ENCODE measurements at places on chromosomes 5 and 9.

DNA sequence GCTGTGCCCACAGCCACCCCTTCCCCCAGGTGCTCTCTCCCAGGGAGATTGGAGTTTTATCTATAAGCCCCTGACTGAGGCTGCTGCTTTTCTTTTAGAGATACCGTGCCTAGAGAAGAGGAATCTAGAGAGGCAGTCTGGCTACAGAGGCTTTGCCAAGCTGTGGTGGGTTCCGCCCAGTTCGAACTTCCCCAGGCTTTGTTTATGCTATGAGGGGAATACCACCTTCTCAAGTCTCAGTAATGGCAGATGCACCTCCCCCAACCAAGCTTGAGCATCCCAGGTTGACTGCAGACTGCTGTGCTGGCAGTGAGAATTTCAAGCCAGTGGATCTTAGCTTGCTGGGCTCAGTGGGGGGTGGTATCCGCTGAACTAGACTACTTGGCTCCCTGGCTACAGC, 157.4 kb downstream of the CAAP1 start:
- DNase-seq: no peak

- no peak for DNase-seq
These were observed 103.7 kb upstream of the TARS1 start for GRCh38 chr5:33336891-33337636.

GRCh38 chr9:104984948-104985347, 57.0 kb upstream of the ABCA1 start:
- no peak for DNase-seq

- no peak for DNase-seq
These were observed 205.7 kb downstream of the AGTPBP1 start for GRCh38 chr9:85536076-85536475.

- DNase-seq: no peak
These were observed 191.8 kb downstream of the SLF1 start for GRCh38 chr5:94810281-94810680.

GRCh38 chr5:144203750-144204596, 33.3 kb downstream of the KCTD16 start:
- peak; percentile 23 for DNase-seq

DNA sequence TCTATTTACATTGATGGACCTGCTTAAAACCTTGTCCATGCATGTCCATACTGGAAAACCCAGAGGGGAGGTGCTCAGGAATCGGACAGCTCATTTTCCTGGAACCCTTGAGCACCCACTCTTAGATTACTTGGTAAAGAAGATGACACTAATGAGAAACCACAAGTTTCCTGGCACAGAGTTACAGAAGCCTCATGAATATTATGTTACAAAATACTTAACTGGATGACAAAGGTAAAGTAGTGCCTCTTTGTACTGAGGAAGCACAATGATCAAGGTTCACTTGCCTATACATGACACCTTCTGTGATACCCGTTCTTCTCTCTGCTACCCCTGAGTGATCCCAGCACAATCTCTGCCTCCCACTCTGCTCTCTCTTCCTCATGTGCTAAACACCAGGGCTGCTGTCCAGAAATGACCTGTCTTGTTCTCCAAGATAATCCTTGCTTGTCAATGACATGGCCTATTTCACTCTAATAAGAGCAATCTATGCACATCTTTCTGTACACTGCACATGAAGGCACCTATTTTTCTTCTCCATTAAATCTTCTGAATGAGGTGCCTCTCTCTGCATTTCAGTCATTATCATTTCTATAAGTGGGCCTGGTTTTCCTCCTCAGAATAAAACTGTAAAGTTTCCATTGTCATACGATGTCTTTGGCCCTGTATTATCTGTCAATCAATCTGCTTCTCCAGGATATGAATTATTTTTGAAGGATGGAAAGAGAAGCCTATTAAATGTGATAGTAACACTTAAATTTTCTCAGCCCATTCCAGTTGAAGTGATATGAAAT, 684.0 kb upstream of the ACO1 start:
- DNase-seq: no peak

DNA sequence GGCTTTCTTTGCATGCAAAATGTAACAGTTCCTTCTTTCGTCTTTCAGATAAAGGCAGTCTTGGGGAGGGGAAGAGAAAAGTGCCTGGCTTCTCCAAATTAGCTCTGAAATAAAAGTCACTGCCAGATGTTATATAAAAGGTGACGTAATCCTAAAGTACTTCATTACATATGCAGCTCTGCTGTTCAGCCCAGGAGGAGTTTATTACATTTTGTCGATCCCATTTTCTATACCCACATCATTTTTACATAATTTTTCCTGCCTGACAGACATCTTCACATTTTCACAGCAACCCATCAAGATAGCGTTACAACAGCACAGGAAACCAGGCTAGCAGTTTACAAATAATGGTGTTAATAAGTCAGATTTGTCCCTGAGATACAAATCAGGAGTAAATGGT, 86.7 kb upstream of the SLC30A5 start:
- DNase-seq: no peak

DNA sequence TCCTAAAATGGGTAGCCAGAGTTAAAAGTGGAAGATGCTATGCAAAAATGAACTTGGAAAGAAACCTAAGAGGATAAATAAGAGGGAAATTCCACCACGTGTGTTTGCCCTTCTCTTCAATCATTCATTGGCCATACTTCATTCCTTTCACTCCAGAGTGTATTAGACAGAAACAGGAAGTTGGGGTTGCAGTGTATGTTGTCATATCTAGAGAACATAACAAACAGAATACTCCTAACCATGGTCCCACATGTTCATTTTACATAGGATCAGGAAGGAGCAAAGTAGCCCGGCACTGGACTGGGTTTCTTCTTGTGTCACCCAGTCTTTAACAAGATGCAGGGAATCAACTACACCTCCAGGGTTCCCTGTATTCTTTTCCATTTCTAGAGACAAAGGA, 7.6 kb upstream of the GPBP1 start:
- no peak for DNase-seq

DNA sequence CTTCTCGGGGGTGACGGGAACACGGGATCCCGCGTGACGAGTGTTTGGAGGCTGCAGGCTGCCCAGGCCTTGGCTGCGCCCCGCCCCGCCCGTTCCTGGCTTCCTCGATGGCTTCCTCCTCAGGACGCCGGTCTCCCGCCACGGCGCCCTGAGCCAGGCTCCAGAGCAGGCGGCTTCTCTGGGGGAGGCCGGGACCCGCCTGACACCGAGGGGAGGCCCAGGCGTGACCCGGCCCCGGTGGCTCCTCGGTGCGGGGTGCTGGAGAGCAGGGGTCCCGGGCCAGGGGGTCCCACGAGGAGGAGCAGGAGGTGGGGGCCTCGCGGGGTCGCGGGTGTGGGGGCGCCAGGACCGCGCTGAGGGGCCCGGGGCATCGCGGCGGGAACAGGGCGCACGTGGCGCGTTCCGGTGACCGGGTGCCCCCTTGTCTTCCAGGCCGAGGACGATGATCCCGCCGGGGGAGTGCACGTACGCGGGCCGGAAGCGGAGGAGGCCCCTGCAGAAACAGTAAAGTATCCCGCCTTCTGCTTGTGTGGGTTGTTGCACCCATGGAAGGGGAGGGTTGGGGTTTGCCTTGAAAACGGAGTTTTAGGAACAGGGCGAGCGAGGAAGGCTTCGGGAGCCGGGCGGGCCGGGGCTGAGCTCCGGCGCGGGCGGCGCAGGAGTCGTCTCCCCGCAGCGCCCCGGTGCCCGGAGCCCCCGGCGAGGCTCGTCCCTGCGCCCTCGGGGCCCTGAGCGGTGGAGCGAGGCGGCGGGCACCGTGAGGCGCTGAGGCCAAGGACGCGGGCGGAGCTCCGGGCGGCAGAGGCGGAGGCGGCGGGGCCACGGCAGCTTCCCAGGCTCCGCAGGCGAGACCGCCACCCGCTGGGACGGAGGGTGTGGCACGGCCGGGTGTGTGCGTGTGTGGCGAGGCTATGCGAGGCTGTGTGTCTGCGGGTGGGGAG, 22.2 kb downstream of the AHRR start:
- DNase-seq: peak; percentile 64

GRCh38 chr5:174291162-174291561, 245.7 kb downstream of the NSG2 start:
- DNase-seq: no peak

DNA sequence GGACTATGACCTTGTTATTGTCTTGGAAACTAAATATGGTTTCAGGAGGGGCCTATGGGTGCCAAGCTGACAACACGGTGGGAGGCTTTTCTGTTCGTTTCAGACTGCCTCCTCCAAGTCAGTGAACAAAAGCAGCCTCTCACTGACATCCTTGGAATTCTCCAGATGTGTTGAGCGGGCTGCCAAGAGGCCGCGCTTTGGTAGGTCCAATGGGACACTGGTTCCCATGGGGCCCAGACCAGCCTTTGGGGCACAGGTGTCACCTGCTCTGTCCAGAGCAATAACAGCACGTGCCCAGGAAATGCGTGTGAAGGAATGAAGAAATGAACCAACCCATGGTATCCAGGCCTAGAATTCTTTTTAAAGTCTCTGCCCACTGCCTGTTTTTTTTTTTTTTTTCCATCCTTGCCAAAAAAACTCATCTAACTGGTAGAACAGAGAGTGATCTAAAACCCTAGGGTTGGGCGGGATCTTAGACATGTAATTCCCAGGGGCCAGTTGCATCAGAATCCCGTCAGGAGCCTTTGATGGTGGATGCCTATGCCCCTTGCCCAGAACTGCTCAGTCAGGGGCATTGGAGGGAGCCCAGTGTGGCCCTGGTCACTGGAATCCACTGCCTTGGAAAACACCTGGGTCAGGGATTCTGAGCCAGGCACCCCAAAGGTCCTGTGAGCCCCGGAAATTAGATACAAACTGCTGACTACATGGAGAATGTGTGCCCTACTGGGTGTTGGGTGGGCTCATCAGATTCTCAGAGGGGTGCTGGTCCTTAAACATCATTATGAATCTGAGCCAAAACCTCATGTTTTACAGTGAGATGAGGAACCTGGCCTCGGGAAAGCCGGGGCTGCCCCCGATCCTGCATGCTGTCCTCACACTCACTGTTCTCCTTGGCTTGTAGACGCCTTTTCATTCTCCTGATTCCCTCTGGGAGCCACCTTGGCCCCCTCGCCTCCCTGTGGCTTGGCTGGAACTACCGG, 60.1 kb downstream of the GTF3C4 start:
- DNase-seq: no peak

DNA sequence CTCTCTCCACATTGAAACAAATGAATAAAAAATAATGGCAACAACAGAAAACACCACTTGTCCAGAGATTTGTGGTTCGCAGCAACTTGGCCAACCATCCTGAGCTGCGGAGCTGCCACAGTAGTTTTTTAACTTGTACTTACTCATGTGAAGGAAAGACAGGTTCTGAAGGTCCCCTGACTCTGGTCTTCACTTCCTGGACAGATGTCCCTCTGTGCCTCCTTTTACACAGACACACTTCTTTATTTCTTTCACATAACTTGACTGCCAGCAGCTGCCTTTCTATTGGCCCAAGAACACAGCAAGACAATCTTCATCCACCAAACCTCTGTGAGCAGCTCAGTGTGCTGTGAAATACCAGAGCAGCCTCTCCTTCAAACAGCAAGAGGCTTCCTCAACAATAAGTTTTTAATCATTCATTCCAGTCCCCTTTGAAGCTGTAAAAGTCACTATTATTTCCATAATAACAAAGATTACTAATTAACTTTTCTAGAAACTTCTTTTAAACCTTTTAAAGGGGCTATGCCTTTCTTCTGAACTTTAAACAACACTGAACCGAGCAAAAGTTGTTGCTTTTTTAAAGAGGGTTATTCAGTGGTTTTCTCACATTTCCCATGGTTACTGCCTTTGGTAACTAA, 198.7 kb downstream of the NR2F1-AS1 start:
- no peak for DNase-seq

DNA sequence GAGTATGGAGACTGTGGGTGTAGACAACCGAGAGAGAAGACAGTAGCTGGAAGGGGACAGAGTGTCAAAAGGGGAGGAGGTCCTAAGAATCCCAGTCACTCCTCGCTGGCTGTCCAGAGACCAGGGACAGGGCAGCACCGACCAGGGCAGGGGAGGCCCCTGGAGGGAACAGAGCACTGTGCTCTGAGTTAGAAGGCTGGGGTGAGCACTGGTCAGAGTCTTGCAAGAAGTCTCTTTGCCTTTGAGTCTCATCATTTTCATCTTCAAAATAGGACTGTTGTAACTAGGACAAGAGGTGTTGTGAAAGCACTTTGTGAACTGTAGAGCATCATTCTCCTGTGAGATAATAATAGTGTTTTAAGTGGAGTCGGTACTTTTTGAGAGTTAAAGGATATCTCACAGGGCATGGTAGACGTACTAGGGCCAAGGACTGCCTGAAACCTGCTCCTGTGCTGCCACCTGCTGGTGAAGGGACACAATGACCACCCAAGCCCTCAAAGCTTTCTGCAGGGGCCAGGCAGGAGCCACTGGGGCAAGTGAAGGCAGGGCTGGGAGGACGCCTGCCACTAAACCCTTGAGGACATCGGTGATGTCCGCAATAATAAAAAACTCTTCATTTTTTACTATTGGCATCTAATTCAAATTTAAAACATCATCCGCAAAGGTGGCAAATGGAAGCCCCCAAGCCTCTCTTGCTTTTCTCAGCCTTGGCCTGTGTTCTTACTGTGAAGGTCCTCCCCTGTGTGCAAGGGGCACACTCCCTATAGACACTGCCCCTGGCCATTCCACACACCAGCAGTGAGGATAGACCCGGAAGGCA, 28.2 kb downstream of the SLC6A7 start:
- DNase-seq: peak; percentile 86

GRCh38 chr9:91378695-91379127, 17.0 kb upstream of the AUH start:
- DNase-seq: no peak

- DNase-seq: no peak
These were observed 211.8 kb downstream of the DCP2 start for GRCh38 chr5:113188436-113188835.

GRCh38 chr9:135098400-135099105, 11.1 kb downstream of the OLFM1 start:
- peak; percentile 23 for DNase-seq

DNA sequence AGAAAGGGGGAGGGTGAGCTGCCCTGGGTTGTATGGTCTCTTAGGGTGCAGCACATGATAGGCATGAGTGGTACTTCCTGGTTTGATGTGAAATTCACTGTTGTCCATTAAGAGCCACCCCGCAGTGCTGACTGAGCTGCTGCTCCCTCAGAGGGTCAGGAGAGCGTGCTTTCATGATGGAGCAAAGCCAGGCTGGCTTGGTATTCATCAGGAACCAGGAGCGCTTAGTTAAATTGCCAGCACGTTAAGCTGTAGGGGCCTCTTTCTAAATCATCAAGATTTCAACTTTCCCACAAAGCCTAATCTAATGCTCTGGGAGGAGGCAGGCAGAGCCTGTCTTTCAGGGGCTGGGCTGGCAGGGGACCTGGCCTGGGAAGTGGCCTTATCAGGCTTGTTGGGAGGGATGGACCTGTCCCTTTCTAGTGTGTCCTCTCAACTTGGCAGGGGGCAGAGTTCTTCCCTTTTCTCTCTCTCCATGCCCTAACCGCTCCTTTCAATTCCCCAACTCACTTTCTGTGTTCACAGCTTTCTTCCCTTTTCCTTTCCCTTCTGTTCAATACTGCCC, 7.9 kb downstream of the CYSTM1 start:
- no peak for DNase-seq

DNA sequence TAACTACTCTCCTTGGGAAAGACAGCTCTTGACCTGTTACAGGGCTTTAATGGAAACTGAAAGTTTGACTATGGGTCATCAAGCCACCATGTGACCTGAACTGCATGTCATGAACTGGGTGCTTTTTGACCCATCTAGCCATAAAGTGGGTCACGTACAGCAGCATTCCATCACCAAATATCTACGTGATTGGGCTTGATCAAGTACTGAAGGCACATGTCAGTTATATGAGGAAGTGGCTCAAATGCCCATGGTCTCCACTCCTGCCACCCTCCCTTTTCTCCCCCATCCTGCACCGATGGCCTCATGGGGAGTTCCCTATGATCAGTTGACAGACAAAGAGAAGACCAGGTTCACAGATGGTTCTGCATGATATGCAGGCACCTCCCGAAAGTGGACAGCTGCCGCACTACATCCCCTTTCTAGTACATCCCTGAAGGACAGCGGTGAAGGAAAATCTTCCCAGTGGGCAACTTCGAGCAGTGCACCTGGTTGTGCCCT, 7.3 kb upstream of the FCN1 start:
- DNase-seq: no peak
